ENCODE measurements at places on chromosomes 7 and 10.

GRCh38 chr10:11760861-11761260 is 18.7 kb downstream of the ECHDC3 start:
- DNase-seq = no peak

DNA sequence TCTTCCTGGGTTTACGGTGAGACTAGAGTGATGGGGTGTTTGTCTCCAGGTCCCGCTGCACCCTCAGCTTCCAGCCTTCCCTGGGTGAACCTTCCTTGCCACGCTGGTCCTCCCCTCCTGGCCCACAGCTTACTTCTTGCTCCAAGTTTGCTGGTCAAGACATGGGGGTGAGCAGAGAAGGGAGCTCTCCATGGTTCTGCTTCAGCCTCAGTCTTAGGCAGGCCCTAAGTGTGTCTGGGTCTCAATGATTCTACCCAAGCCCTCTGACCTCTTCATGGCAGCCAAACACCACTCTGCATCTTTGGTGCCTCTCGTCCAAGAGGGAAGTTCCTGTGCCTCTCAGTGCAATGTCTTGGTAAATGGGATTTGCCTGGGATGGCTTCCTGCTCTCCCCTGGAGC is 356.5 kb upstream of the KLF6 start:
- DNase-seq = no peak

GRCh38 chr7:120218712-120219111 is 54.3 kb upstream of the KCND2 start:
- no peak for DNase-seq

DNA sequence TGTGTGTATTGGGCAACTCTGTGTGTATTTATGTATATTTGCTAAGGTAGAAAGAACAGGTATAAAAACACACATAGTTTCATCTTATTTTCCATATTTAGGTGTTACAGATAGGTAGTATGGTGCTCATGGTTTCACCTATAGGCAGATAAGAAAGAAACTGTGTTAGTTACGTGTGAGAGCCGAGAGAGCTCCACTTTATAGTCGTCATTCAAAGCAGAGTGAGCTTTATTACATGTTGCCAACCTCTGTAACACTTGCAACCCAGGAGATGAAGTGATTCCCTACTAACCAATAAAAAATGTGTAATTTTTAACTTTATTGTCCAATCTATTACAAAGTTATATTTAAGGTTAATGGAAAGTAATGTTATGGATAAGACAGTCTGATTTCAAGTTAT is 121.3 kb downstream of the AGMO start:
- DNase-seq = no peak

DNA sequence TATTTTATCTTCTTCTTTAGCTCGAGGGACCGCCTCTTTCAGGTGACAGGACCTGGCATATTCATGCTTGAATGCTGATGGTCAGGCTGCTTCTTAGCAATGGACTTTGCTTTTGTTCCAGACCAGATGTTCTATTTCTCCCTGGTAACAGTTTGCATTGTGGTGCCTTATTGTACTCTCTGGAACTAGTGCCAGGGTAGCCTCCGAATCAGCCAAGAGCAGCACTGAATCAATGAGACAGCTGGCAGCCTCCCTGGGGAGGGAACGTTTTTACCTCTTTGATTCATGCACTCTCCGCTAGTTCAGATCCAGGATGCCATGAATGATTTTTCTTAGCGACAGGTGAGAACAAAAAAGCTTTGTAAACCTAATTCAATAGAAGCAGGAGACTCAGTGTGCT is 54.1 kb upstream of the NXPH1 start:
- no peak for DNase-seq

- no peak for DNase-seq
Observed at GRCh38 chr10:112265745-112266144, 17.5 kb upstream of the TECTB start.

- DNase-seq = no peak
Observed at GRCh38 chr10:94076325-94076841, 82.7 kb downstream of the PLCE1 start.

DNA sequence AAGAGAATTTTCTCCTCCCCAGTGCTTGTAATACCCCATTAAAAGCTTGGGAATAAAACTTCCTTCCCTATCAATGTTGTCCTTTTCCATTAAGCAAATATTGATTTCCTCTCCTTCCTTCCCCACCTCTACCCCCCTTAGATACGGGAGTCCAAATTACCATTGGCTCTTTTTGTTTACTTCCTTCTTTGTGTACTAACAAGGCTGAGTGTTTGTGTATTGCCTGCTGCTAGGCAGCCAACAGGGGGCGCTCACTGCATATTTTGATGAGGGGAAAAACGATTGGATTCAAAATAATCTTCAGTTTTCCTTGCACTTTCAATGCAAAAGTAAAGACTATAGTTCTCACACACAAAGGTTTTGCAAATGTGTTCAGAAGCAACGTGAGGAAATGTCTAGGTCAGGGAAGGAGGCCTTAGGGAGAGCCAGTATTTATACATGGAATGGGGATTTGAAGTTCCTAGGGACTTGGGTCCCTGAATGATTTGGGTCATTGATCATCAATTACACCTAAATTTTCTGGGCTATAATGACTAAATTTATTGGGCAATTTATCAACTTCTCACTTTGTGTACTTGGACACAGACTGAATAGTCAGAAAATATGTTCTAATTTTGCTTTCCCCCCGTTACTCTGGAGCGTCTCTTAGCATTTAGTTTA is 23.6 kb upstream of the VPS41 start:
- no peak for DNase-seq

DNA sequence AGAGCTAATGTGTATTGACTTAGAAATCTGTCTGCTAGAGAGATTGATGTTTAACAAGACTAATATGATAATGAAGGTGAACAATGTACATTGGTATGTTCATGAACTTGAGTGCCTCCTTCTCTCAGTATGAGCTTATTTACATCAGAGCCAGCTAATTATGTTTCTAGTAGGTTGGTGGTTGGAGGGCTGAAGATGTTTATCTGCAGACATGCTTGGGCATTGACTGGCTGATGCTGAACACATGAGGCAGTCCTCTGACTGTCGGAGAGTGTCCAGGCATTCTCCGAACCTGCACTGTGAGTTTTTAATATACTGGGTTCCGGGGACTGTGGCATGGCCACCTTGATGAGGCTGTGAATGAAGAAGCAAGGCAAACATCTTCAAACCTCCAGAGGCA is 47.5 kb downstream of the BMPER start:
- DNase-seq = no peak

- DNase-seq = no peak
Observed at GRCh38 chr7:6228361-6229229, 43.8 kb downstream of the CYTH3 start.

Measured in naive thymus-derived CD8-positive, alpha-beta T cell (primary cell).